ENCODE measurements at places on chromosomes 7 and 10.

DNA sequence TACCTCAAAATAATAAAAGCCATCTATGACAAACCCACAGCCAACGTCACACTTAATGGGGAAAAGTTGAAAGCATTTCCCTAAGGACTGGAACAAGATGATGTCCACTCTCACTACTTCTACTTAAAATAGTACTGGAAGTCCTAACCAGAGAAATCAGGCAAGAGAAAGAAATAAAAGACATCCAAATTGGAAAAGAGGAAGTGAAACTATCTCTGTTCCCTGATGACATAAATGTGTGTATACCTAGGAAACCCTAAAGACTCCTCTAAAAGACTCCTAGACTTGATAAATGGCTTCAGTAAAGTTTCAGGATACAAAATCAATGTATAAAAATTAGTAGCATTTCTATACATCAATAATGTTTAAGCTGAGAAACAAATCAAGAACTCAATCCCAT, 314.1 kb downstream of the WDR37 start:
- no peak for DNase-seq

- DNase-seq, result no peak
Measured at GRCh38 chr7:79216236-79216635, 237.2 kb downstream of the MAGI2 start.

- DNase-seq, result peak; percentile 51
Measured at GRCh38 chr10:100183481-100183880, 2.3 kb downstream of the ERLIN1 start.

DNA sequence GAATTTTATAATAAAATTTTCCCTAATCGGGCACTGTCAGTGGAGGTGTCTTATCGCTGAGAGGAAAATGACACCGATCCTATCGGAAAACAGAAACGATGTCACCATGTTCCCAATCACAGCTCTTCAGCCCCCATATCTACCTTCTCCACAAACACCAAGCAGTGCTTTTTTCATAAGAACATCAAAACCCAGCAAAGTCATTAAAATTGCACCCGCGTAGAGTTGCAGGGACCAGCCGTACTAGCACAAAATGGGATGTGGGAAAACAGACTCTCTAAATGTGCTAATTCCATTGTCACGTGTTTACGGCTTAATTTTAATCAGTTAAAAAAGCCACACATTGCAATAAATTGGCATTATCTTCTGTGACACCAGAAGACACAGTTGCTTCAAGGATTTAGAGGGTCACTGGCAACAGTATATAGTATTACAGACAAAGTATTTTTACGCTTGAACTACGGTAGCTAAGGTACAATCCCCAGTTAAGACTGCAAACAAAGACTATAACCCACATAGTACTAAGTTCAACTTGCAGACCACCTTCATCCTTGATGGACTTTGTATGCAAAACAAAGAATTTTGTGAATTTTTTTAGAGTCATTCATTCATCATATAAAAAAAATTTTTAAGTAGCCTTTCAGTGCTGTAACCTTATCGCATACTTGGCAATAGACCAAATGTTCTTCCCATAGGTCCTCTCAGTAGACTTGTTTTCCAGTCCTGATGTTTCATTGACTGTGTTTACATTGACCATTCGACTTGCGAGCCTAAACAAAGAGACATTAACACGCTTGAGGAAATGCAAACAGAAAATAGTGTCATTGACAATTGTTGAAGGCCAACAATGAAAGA, 116.0 kb downstream of the VTI1A start:
- peak; percentile 70 for DNase-seq

- DNase-seq, result no peak
Measured at GRCh38 chr7:112120696-112121217, 85.4 kb downstream of the DOCK4 start.

- peak; percentile 91 for DNase-seq
Measured at GRCh38 chr10:97648562-97649404, 8.3 kb downstream of the PI4K2A start.

GRCh38 chr10:112375721-112376395, 1.9 kb downstream of the ACSL5 start:
- peak; percentile 45 for DNase-seq

- no peak for DNase-seq
Measured at GRCh38 chr7:129950933-129951225, 1.9 kb downstream of the UBE2H start.

- no peak for DNase-seq
Measured at GRCh38 chr7:95209276-95209675, 115.1 kb downstream of the PON1 start.

- DNase-seq, result peak; percentile 30
Measured at GRCh38 chr7:122532406-122533269, 166.3 kb downstream of the RNF133 start.

- DNase-seq, result peak; percentile 52
Measured at GRCh38 chr7:122803323-122803722, 82.9 kb downstream of the CADPS2 start.

DNA sequence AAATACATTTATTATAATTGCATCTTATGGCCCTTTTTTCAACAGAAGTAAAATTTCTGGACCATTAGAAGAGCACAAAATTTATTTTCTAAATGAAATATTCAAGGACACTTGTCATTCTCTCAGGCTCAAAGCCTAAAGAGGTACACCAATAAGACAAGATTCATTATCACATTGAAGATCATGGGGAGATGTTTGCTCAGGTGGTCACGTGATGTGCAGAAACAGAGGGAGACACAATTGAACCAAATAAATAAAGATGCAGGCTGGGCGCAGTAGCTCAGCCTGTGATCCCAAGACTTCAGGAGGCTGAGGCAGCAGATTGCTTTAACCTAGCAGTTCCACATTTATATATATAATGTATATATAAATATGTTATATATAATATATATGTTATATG, 53.2 kb upstream of the TMEM254 start:
- DNase-seq, result no peak

GRCh38 chr10:131127138-131127589, 184.4 kb downstream of the TCERG1L start:
- no peak for DNase-seq

- DNase-seq, result peak; percentile 91
Measured at GRCh38 chr7:46032942-46033341, 111.9 kb upstream of the IGFBP3 start.

- DNase-seq, result no peak
Measured at GRCh38 chr7:27501001-27501400, 161.7 kb downstream of the HIBADH start.

DNA sequence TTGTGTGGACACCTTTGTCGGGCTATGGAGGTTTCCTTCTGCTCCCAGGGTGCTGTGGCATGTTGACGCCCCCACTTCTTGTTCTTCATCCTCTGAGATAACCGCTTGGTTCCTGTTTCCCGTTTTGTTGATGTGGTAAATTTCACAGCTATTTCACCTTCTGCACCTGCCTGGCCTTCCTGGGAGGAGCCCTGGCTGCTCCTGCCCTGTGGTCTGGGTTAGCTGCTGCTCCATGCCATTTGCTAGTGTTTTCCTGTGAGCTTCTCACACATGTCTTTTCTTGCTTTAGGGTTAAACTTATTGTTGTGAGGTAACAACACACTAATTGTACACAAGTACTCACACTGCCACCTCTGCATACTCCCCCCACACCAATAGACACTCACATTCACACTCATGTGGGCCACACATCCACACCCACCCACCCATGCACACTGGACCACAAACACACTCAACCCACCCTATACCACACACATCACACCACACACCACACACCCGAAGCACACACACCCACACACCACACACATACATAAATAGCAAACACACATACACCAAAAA, 46.5 kb upstream of the MSMB start:
- no peak for DNase-seq

- no peak for DNase-seq
Measured at GRCh38 chr7:23443974-23444373, 26.3 kb downstream of the IGF2BP3 start.

GRCh38 chr10:17249820-17250219, 21.8 kb downstream of the VIM start:
- peak; percentile 46 for DNase-seq

GRCh38 chr7:89500084-89500483, 654.2 kb upstream of the STEAP1 start:
- DNase-seq, result no peak

DNA sequence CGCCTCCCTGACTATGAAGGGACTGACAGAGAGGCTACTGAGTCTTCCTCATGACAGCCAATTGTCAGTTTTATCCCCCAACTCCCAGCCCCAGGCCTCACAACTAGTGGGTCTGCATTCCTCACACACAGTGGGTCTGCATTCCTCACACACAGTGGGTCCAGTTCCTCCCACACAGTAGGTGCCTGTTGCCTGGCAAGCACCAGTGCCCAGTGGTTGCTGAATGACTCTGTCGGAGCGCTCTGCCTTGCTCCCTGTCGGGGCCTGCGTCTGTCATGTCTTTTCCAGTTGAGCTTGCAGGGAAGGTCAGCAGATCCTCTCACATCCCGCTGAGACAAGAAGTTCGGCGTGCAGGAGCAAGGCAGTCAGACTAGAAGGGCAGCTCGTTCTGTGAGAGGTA, 590.0 kb upstream of the MKI67 start:
- no peak for DNase-seq

GRCh38 chr10:72331575-72332422, 22.9 kb downstream of the DNAJB12 start:
- DNase-seq, result peak; percentile 77

DNA sequence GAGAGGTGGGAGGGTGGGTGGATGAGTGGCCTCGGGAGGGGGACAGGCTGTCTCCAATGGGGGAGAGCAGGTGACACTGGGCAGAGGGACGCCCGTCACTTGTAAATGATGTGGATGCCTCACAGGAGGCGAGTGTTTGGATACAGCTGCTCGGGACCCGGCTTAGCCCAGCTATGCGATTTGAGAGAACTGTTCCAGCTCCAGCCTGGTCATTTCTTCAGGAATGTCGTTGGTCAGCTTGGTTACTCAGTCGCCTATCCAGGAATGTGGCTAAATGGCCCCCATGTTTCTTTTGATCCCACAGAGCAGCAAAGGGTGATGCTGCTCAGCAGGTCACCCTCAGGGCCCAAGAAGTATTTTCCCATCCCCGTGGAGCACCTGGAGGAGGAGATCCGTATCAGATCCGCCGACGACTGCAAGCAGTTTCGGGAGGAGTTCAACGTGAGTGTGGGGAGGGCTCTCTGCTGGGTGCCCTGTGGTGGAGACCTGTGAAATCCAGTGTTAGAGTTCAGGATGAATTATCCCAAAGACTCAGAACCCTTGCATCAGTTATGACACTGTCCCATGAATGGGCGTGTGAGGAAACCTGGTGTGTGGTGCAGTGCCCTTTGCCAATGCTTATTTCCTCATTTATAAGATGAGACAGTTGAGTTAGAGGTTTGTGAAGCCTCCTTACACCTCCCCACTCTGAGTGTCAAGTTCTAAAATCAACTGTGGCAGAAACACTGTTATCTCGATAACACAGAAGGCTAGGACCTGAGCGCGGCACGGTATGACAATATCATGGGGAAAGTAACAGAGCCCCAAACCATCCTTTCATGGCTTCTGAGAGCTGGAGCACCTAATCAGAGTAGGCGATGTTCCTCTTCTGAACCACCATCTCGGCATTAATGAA, 76.8 kb downstream of the MKI67 start:
- no peak for DNase-seq

DNA sequence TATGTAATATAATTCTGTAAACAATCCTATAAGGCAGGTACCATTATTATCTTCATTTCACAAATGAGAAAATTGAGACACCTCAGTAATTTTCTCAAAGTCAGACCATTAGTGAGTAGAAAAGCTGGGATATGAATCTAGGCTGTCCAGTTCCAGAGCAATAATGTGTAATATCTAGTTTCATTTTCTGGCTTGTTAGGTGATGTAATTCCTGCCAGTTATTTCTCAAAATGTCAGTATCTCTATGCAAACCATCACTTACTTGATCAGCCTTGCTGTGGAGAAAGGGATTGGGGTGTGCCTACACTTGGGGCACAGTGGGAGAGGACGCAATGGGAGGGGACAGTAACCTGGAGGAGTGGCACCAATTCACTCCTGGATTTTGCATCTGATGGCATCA, 157.5 kb downstream of the LYZL1 start:
- DNase-seq, result no peak

- DNase-seq, result no peak
Measured at GRCh38 chr10:7085147-7085912, 325.5 kb downstream of the SFMBT2 start.

DNA sequence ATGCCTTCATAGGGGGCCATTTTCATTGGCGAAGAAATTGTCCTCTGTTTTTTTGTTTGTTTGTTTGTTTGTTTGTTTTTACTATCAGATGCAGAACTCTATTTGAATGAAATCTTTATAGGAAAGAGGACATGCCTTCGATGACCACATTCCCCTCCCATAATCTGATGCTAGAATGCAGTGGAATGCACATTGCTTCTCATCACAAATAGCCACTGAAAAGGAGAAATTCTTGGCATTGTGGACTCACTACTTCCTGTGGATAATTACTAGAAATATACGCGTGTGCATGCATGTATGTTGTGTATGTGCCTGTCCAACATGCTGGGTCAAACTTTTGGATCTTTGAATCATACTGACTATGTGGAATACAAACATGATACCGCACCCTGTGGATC, 70.5 kb upstream of the SFMBT2 start:
- DNase-seq, result no peak

- DNase-seq, result no peak
Measured at GRCh38 chr7:44335184-44335583, 9.8 kb upstream of the CAMK2B start.

DNA sequence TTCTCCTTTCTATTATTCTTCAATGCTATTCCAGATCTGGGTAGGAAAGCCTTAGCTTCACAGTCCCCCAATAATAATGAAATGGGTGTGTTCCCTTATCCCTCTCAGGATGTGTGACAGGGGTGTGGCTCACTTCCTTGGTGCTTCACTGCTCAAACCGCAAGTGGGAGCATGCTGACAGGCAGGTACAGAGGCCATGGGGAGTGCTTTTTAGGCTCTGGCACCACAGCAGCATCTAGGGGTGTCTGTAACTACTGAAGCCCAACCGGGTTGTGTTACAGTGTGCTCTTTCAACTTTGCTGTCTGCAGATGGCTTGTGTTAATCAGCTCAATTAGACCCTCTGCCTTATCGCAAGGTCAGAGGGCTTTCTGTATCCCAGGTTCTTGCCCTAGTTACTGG, 79.4 kb upstream of the CYP2C9 start:
- peak; percentile 17 for DNase-seq
